ENCODE measurements at places on chromosomes 12 and 14.

GRCh38 chr12:19440019-19440858 lies 947 bp downstream of the AEBP2 start:
- peak; percentile 67 for DNase-seq

DNA sequence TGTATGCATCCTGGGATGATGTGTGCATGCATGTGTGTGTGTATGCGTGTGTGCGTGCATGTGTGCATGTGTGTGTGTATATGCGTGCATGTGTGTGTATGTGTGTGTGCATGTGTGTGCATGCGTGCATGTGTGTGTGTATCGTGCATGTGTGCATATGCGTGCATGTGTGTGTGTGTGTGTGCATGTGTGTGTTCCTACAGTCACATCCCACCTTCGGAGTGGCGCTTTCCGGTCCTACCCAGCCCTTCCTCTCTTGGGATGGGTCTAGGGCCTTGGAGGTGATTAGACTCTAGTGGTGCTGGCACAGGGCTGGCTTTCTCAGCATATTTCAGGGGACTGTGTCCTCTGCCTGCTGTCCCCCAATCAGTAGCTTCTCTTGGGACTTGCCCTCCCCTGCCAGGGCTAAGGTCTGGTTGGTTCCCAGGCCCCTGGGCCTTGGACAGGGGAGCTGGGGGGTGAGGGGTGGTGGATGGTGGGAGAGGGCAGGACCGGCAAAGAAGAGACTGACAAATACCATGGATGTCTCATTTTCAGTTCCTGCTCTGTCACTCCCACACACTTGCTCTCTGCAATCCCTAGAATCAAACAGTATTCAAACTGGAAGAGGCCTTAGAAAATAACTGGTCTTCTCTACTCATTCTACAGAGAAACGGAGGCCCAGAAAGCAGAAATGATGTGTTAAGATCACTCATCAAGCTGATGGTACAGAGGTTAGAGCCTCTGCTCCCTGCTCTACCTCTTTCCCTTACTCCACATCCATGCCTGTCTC lies 21.9 kb upstream of the FAIM2 start:
- no peak for DNase-seq

- no peak for DNase-seq
Measured at GRCh38 chr14:37745657-37746056, 150.2 kb downstream of the TTC6 start.

DNA sequence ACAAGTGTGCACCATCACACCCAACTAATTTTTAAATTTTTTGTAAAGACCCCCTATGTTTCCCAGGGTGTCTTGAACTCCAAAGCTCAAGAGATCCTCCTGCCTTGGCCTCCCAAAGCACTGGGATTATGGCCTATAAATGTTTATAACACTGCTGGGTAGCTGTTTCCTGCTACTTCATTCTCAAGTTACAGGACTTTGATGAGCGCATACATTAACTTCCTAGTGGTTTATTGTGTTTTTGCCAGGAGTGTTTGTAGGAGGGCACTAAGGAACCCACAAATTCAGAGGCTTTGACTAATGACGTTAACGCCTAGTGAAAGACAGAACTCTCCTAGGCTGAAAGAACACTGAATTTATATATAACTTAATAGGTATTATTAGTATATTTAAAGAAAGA lies 15.2 kb upstream of the NAA30 start:
- no peak for DNase-seq

GRCh38 chr12:25876383-25877045 lies 82.0 kb upstream of the RASSF8 start:
- DNase-seq, result no peak

GRCh38 chr12:85309125-85309566 lies 29.1 kb downstream of the ALX1 start:
- no peak for DNase-seq

DNA sequence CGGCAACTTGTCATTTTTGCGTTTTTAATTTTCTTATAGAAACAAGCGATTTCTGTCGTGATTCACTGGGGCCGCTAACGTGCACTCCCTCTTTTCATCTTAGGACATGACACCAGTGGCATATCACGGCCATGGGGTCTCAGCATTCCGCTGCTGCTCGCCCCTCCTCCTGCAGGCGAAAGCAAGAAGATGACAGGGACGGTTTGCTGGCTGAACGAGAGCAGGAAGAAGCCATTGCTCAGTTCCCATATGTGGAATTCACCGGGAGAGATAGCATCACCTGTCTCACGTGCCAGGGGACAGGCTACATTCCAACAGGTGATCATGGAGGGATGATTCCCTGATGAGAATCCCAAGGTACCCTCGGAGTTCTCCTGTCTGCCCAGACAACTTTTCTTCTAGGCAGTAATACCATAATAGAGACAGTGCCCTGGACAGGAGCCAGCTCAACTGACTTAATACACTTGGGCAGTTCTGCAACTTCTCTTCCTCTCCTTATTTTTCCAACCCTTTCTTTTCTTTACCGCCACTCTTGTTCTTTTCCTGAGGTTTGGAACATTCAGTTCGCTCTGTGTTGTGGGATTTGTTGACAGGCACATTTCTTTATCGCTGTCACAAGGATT lies 821 bp downstream of the TMEM106C start:
- no peak for DNase-seq

DNA sequence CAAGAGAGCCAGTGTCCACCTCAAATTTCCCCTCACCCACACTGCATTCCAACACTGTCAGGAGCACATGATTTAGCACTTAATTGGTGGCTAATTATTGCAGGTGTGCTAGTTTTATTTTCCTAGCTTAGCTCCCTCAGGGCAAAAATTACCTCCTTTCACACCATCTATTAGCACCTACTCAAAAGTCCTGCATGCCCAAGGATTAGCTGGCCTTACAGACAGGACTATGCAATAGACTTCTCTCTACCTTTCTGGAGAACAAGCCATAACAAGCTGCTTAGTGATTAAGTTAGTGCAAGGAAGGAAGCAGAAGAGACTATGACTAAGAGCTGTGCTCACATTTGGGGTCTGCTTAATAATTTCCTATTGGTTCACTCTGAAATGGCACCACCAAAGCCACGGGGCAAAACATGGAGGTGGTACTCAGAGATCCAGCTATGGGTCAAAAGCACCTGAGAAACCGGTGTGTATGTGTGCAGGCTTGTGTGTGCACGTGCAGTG lies 69.5 kb downstream of the STON2 start:
- DNase-seq, result no peak

- DNase-seq, result no peak
Measured at GRCh38 chr12:104863296-104863948, 94.7 kb downstream of the SLC41A2 start.

DNA sequence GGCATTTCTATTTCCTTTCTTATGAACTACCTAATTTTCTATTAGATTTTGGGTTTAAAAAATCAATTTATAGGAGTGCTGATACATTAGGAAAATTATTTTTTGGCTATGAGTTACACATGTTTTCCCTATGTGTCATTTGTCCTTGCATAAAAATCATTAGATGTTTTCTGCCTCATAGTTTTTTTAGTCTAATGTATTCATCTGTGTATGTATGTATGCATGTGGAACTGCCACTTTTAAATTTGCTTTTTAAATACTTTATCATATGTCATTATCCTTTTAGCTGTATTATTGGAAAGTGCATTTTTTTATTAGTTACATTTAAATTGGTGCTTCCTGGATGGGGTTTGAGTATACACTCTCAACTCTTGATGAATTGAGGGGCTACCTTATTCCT lies 78.7 kb upstream of the CEP83 start:
- no peak for DNase-seq

DNA sequence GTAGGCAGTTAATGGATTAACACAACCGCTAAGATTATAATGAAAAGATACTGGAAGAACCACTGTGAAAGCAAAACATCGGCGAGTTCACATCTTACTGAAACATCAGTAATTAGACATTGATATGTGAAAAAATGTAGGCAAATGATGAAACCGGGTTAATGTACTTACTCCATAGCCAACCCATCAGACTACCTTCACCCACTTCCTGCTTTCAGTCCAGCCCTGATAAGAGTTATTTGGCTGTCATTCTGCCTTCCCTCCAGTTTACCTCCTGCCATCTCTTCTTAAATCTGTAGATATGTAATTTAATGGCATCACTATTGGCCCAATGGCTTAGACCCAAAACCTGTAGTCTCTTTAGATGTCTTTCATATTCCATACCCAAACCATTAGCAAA lies 46.0 kb upstream of the LGR5 start:
- DNase-seq, result no peak

DNA sequence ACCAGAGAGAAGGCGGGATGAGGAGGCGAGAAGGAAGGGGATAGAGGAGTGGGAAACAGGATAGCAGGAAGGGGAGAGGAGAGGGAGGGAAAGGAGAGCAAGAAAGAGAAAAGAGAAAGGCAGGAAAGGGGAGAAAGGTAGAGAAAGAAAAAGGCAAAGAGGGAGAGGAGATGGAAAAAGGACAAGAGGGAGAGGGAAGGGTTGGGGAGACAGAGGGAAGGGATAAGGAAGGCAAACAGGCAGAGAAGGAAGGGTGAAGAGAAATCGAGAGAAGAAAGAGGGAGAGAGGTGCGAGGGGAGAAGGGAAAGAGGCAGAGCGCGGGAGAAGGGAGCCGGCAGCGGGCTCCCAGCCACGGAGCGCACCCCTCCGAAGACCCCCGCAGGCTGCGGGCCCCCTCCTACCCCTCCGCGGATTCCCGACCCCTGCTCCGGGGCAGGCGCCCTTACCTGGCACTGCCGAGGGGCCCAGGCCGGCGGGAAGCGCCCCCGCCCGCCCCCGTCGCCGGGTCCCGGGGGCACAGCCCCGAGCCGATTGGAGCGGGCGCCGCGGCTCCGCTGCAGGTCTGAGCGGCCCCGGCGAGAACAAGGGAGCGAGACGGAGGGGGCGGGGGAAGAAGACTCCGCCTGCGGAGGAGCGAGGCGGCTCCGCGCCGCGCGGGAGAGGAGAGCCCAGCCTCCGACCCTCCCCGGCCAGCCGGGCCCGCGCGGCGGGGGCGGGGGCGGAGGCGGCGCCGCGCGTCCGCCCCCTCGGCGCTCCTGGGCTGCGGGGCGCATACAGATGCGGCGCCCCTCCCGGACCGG lies at the start of gene CDH24:
Gene CDH24, minus strand, starts transcription at position 565 of the 801 bp plus-strand sequence. CDS start 1,787 bp downstream, outside the sequence.
- DNase-seq, result peak; percentile 67

GRCh38 chr12:58893495-58893894 lies 26.8 kb downstream of the LRIG3 start:
- DNase-seq, result no peak

DNA sequence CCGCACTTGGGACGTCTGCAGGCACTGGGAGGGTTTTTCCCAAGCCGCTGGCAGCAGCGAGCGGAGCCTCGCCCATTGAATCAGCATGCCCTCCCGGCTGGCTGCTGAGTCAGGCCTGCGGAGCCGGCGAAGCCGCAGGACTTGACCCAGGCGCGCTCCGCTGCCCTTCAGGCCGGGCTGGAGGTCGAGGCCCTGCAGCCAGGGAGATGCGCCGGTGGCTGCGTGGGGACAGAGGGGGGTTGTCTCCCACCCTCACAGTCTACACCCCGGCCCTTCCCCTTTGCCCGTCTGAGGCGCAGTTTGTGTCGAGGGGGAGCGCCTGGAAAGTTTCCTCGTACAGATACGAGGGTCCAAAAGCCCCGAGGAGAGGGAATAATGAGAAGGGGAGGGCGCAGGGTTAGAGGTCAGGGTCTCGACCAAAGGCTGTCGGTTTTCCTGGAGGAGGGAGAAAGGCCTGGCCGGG lies 759 bp upstream of the KLC1 start:
- no peak for DNase-seq

- DNase-seq, result no peak
Measured at GRCh38 chr12:108653082-108653516, 19.4 kb upstream of the SELPLG start.

GRCh38 chr12:75684678-75685616 lies 173.5 kb upstream of the KRR1 start:
- DNase-seq, result no peak

GRCh38 chr12:132619386-132620112 lies 973 bp downstream of the P2RX2 start:
- DNase-seq, result no peak

GRCh38 chr12:14828892-14829291 lies 14.4 kb downstream of the ART4 start:
- no peak for DNase-seq

DNA sequence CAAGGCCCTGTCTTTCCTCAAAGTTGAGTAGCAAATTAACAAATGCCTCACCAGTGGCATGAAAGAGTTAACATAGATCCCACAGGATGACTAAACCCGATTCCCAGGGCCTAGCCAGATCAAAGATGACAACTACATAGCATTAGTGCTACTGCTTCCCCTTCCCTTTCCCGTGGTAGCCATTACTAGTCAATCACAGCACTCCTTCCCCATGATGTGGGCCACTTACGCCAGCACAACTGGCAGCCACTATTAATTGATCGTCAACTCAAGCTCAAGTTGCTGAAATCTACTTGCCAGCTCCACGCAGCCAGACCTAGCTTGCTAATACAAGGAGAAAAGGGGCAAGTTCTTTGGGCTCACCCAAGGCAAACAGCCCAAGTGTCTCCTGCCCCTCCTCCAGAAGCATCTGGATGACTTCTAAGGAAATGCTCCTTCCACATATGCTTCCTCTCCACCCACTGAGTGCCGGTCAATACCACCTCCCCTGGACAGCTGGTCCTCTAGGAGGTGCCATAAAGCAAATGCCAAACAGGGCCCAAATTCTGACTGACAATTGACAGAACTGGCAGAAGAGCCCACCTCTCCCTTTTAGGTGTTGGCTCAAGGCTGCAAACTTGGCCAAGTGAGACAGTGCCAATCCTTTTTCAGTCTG lies 72.6 kb downstream of the NUAK1 start:
- DNase-seq, result no peak

DNA sequence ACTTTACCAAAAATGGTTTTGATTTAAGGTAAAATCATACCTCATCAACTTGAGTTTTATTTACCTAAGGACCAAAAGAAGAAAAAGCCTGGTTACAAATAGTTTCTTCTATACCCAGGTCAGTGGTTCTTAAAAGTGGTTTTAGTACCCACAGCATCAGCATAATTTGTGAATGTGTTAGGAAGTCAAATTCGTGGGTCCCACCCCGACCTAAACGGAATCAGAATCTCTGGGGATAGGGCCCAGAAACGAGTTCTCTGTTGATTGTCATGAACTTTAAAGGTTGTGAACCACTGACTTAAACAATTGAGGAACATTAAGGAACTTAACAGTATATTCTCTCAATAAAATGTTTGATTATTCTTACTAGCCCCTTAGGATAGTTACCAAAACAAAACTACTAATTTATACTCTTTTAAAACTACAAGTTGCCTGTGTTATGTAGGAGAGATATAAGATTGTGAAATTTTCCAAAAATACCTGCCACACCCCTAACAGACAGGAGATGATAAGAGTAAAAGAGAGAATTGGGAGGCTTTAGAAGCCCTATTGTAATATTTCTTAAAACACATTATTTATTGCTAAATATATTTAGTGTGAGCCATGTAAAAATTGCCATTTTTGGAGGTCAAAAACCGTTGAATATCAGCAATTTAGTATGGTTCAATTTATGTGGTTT lies 669 bp upstream of the SLC25A21 start:
- no peak for DNase-seq

Measured in activated naive CD4-positive, alpha-beta T cell treated with anti-CD3 and anti-CD28 coated beads, Interleukin-2, amount 50 U/mL, for 72 hours (primary cell).